Activated T-helper 1 cell treated with anti-CD3 and anti-CD28 coated beads, Interleukin-2, amount 50 U/mL, for 16 hours (primary cell): ENCODE measurements at places on chromosomes 12 and 14.

DNA sequence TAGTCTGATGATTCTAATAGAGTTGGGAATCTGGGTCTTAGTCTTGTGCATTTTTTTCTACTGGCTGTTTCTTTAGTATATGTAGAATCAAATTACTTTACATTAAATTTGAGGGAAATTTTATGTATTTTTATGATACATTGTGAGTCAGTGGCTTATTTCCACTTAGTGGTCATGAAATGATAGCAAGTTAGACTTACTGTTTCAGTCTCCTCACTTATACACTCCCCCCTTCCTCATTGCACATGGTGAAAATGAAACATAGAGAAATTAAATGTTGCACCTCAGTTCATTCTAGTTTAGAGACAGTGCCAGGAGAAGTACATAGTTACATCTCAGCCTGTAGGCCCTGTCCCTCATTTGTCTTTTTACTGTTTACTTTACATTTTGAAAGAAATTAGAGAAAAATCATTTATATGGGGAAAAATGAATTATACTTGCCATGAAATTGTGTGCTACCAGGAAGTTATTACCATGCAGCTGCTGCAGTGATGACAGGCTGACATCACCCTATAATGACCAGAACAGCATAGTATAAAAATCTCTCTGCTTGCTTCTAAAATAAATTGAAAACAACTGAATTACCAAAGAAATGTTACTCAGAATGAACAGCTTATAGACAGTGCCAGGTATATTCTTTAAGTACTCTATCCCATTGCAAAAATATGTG is 113.2 kb downstream of the TRMT5 start:
- no peak for DNase-seq

GRCh38 chr12:109572506-109572845 is 828 bp downstream of the MMAB start:
- no peak for DNase-seq

GRCh38 chr12:114904254-114905003 is 220.5 kb upstream of the TBX3 start:
- no peak for DNase-seq

DNA sequence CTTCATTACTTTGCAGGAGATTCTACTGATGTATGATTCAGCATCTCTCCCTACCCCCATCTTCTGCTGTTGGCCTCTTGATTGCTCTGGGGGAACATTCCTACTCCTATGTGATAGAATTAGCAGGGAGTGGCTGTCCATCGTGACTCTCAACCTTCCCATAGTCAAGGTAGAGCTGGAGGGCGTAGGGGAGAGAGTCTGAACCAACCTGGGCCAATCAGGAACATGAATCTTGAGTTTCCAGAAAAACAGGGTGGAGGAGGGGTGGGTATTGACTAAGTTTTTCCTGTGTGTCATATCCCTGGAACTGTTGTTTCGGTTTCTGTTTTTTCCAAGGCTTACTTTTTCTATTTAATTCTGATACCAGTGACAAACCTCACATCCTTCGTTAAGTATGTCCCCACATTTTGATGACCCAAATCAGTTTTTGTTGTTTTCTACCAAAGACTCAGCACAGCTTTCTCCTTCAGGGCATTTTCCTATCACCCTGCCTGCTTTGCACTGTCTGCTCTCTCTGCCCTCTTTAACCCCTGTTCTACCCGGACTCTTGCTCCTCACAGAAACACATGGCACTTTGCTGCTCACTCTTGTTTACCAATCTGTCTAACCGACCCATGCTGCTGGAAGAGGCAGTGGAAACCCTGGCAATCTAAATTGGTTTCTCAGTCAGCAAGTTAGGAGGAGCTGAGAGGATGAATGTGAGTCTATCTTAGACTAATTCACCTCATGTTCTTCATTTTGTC is 1428.3 kb downstream of the AACS start:
- no peak for DNase-seq

- DNase-seq, result no peak
These were observed 589.5 kb downstream of the NOVA1 start for GRCh38 chr14:26008290-26008689.

- no peak for DNase-seq
These were observed 456.2 kb downstream of the FOXG1 start for GRCh38 chr14:29222671-29223268.
